NCI-H526 (cell line): ENCODE measurements at places on chromosomes 6 and 20.
A peak's percentile ranks its signal among the peaks of the same experiment; 100 is the strongest.

- no peak for DNase-seq
Observed at GRCh38 chr6:143872201-143872600, 7.9 kb downstream of the ZC2HC1B start.

GRCh38 chr6:73123632-73124329 is 101.5 kb downstream of the KHDC1L start:
- no peak for DNase-seq

GRCh38 chr6:16229700-16230099 is 8.7 kb upstream of the GMPR start:
- no peak for DNase-seq

GRCh38 chr20:14775778-14776177 is 438.4 kb upstream of the FLRT3 start:
- no peak for DNase-seq

DNA sequence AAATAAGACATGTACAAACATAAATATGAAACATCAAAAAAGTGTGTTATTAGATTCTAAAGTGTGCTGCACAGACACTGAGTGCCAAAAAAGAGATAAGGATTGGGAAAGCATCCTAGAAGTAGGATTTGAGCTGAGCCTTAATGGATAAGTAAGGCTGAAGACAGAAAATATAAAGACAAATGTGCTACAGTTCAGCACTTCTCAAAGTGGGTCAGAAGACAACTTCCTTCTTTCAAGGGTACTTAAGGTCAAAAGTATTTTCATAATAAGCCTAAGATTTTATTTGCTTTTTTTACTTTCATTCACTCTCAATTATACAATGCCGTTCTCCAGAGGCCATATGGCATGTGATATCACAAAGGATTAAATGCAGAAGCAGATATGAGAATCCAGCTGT is 16.8 kb downstream of the USP45 start:
- DNase-seq = no peak

- no peak for DNase-seq
Observed at GRCh38 chr6:20389066-20389465, 12.6 kb upstream of the E2F3 start.

DNA sequence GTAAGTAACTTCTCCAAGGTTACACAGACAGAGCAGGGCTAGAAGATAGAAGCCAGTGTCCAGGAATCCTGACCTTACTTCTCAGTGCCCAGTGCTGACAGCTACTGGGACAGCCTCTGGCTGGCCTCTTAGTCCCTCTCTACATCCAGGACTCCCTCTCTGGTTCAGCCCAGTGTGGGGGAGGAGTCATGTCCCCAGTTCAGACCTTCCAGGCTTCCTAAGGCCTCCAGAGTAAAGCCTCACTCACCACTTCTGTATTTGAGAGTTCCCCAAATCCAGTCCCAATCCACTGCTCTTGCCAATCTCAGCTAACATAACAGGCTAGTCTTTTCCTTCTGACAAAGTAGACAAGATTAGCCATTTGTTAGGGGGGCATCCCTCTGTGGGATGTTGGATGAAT is 36.9 kb upstream of the EPB41L1 start:
- DNase-seq = no peak

DNA sequence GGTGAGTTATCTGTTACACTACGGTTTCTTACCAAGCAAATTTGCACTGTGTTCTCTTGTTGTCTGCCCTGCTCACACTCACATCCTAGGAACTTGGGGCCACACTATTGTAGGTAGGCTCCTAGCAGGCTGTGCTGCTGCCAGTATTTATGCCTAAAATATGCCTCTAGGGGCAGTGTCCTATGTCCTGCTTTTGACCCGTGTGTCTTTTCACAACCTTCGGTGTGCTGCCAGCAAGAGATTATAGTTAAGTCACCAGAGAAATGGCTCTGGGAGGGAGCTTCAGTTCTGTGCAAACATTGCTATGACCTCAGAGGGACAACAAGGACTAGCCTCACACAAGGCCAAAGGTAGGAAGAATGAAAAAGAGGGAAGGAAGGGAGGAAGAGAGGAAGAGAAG is 8.9 kb upstream of the TAAR5 start:
- no peak for DNase-seq

- DNase-seq = peak; percentile 48
Observed at GRCh38 chr6:122869437-122870024, 80.5 kb downstream of the SMPDL3A start.

DNA sequence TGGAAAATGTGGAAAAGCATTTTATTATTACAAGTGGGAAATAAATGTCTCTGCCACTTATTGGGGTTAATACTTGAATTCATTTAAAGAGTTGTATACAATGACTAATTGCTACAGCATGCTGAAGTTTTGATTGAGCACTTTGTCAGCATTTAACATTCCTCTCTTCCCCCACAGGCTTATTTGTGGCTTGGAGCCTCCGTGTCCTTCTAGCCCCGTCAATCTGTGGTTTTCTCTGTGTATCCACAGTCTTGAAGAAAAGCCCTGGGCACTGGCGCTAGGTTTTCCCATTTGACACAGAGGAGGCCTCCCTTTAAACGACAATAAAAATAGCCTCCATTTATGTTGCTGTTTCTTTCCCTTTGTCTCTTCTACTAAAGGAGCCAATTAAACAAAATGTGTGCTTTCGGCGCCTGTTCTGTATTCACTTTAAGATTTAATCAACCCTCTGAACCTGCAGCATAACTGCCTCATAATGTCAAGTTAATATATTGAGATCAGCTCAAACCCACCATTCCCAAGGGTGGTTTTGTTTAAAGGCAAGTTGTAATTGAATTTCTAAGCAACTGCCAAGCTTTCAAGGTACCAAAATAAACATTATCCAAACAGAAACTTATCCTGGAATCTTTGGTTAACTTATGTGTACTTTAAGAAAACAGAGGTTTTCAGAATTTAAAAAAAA is 326.6 kb upstream of the RNF24 start:
- DNase-seq = no peak

- no peak for DNase-seq
Observed at GRCh38 chr6:162443101-162443500, 284.5 kb downstream of the PRKN start.

DNA sequence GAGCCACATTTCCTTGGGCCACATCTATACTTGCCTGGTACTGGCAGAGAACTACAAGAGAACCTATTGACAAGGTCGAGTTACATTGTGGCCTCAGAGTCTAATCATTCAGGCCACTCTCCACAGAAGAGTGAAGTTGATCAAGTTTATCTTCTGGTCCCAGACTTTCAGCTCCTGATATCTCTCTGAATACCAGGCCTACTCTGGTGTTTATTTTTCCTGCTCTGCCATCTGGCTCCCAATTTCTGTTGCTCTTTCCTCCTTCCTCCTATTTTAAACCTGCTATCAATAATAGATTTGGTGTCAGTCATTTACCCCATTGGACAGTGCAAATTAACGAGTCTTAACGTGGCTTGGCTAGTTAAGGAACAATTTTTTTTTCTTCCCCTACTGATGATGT is 46.6 kb downstream of the SCGN start:
- no peak for DNase-seq

DNA sequence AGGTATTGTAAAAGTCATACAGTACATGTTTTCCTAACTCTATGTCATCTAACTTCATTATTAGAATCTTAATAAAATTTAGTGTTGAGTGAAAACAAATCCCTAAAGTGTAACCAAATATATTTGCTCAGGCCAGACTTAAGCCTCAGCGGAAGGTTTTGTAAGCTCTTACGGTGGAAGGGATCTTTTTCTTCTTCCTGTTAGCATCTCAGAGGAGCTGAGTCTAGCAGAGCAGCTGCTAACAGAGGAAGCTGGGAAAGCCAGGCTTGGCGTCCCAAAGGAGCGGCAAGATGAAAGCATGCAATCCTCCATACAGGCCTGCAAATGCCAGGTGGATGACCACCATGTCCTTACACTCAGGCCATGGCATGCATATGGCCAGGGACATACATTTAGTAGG is 72.4 kb downstream of the ADTRP start:
- DNase-seq = no peak

GRCh38 chr6:15329197-15329671 is 83.4 kb downstream of the JARID2 start:
- no peak for DNase-seq
